Right hindlimb (tissue), 1 donor: ENCODE measurements at places on chromosomes 2 and 18.
A peak's percentile ranks its signal among the peaks of the same experiment; 100 is the strongest.

DNA sequence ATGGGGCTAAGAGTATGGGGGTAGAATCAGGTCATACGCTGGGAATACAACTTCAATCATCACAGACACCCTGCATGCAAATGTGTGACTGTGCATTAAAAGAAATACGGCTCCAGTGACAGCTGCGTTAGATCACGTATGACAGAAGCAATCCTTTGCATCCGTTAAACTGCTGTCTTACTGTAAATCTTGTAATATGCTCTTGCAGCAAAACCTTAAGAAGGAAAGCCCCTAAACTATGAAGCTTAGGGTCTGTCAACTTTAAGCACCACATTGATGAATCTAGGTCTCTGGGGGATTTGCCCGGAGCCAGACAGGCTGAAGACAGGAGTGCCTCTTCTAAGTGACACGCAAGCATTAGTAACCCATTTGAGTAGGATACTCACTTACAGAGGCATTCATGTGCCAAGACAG lies 84.7 kb upstream of the EML6 start:
- DNase-seq, result no peak

DNA sequence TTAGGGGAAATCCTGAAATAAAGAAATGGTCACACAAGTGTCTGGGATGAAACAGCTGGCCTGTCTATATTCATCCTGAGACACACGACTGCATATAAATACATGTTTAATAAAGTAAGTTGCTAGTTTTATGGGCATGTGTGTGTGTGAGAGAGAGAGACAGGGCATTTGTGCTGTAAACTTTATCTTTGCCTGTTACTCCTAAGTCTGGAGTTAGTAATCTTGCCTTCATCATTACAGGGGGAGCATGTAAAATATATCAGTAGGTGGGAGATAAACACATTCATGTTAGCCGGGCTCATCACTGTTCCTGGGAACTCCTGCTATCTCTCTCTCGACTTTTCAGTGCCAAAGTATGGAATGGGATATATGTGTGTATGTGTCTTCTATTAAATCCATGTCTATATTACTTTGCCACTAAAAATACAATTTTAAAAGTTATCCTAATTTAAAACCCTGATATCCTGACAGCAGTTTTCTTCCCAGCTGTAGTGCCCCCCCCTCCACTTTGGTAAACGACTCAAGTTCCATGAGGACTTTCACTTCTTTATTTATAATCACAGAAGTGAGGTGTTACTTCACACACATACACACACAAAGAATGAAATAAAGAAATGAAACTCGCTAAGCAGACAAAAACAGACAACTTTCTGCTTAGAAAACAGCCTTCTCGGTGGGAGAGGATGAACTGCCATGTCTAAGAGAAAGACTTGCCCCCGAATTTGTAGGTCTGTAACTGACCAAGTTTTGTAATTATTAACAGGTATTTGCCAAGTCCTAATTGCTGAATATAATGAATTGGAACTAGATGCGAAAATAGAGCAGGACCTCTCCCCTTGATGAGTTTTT lies 947 bp downstream of the ZEB2 start:
- DNase-seq, result no peak

- DNase-seq, result no peak
These were observed 19.9 kb upstream of the ELAC1 start for GRCh38 chr18:50947899-50948298.

DNA sequence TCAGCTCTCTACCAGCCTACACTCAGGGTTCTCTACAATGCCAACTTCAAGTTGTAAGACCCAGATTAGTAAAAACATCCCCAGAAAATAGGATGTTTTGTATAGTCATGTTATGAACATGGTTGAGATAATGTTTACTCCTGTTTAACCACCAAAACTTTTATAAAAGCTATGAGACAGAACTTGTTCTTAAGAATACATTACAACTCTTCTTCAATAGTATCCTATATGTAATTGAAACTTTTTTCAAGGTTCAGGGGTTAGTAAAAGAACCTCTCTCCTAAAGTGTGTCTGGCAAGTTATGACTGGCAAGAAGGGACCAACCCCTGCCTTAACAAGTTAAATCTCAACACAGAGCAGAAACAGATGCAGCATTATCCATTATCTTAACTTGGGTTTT lies 118.8 kb upstream of the STK17B start:
- no peak for DNase-seq

DNA sequence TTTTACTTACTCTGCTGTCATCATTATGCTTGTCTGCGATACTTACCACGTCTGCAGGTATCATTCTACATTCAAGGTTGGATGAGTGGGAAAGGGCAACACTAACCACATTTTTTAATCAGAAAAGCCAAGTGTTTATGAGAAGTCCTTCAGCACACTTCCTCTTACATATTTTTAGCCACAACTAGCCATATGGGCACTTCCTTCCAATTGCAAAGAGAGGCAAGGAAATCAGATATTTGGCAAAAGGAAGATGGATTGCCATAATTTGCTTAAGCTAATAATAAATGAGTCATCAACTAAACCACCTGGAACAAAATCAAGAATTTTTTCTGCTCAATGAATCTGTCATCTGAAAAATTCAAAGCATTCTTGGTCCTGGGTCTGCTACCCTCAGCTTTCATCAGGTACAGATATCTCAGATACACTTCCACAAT lies 16.7 kb upstream of the MRO start:
- no peak for DNase-seq

DNA sequence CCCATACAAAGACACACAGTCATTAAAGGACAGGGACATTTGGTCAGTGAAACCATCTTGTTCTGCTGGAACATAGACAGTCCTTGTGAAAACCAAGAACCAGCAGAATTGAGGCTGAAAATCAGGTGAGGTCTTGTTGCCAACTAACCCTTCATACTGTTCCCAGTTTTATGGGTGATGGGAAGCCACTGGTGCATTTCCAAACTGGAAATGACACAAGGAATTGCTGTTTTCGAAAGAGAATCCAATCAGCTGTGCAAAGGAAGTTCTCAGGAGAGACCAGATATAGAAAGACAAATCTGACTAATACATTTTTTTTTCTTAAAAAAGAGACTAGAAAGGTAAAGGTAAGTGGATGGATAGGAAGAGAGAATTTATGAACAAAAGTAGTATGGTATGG lies 948.2 kb downstream of the TSN start:
- DNase-seq, result no peak

GRCh38 chr2:183993052-183993451 lies 605.3 kb upstream of the ZNF804A start:
- DNase-seq, result peak; percentile 18

DNA sequence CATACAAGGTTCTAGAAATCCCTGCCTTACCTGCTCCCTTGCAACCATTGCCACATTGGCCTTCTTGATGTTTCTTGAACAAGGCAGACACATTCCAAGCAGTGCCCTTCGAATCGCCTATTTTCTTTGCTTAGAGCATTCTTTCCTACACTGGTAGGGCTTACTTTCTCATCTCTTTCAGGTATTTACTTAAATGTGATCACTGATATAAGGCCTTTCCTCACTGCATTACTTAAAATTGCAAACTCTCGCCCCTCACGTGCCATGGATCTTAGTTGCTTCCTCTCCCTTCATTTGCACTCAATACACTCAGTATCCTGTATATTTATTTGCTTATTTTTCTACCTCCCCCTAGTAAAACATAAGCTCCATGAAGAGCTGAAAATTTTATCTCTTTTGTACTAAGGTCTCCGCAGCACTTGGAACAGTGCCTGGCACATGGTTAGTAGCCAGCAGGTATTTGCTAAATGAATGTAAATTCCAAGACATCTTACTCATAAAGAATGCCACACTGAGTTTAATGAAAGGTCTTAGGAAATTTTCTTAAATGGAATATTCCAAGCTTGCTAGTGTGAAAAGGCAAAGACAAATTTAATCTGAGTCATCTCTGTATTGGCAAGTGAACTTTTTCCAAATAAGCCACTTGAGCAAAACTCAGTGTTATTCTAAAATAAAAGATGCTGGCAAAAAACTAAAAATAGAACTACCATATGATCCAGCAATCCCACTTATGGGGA lies 42.4 kb upstream of the FIGN start:
- no peak for DNase-seq

DNA sequence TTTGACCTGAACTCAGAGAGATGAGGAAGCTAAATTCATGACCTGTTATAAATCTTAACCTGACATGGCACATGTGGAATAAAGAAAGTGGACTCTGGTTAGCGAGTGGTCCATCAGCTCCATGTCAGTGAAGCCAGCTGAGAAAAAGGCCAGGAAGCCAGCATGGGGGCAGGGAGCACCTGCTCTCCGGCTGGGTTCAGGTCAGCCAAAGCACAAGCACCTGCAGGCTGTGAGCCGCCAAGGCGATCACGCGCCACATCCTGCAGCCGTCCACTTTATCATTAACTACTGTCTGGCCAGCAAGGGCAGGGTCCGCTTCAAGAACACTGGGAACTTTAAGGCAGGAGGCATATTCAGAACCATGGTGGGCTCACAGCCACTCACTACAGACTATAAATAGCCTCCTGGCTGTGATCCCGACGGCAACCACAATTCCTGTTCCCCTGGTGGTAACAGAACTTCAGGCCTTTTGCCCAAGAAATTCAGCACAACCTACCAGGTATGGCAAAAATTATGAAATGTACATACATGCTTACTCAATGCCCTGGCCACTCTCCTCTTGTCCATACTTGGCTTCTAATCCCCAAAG lies 35.5 kb downstream of the ACVR1 start:
- peak; percentile 67 for DNase-seq

GRCh38 chr2:61420991-61421544 lies 49.8 kb downstream of the USP34 start:
- DNase-seq, result no peak

DNA sequence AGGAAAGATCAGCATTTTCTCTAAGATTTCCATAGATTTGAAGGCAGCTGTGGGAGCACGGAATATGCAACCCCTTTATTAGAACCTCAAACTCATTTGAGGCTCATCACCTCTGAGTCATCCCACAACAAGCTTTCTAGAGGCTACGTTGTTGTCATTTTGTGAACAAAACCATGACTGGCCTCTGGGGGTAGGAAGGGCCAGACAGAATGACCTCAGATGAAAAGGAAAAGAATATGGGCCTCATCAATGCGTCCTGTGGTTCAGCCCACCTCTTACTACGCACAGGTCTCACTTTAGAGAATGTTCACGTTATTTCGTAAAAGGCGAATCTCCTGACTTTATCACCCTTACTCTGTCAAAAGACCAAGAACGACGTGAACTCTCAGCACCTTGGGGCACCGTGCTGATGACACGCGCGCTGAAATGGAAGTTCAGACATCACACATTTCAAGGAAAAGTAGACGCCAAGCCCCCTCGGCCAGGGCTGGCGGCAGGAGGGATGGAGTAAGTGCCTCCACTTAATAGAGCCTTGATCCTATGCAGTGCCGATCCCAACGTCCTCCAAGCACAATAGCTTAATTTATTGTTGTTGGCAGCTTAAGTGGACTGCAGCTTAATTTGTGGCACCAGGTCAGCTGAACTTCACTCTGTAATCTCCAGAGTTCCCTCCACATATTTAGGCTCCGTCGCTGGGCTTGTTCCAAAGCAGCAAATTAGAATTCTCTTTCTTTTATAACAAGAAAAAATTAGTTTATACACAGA lies 208.3 kb downstream of the EIPR1 start:
- DNase-seq, result no peak

- no peak for DNase-seq
These were observed 4.2 kb upstream of the GPC1 start for GRCh38 chr2:240431271-240431660.

GRCh38 chr2:137764646-137765045 lies 199.6 kb upstream of the HNMT start:
- DNase-seq, result no peak

- no peak for DNase-seq
These were observed 332.6 kb downstream of the SOX11 start for GRCh38 chr2:6024784-6025183.

DNA sequence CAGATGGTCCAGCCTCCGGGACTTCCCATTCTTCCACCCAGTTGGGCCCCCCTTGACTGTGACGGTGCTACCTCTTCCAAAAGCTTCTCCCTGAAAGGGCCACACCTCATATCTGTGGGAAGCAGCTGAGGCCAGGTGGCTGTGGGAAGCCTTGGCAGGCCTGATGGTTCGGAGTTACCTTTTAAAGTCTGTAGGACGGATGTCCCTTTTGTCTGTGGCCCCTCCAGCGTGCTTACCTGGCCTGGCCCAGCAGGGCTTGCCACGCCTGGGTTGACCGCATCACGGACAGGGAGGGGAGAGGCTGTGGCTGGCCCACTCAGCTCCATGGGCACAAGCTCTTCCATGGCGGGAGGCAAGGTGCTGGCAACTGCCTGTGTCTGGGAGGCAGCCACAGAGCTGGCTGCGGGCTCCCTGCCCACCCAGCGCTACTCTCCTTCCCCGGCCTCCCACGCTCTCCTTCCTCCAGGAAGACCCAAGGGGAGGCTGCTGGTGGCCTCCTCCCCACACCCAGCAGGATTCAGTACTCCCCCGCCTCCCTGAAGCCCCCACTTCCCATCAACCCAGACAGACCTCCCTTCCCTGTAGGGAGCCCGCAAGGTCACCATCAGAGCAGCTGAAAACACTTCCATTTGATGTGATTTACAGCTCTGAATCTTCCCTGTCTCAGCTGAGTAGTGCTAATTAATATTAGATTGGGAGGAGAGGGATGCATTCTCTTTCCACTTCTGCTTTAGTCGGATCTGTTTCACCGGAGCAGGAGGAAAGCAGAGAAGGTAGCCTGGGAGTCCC lies 52.8 kb downstream of the EDAR start:
- DNase-seq, result no peak

DNA sequence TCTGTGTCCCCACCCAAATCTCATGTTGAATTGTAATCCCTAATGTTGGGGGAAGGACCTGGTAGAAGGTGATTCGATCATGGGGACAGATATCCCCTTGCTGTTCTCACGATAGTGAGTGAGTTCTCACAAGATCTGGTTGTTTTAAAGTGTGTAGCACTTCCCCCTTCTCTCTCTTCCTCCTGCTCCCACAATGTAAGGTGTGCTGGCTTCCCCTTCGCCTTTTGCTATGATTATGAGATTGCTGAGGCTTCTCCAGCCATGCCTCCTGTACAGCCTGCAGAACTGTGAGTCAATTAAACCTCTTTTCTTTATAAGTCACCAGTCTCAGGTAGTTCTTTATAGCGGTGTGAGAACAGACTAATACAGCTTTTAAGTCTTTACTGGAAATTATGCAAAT lies 193.3 kb upstream of the RBBP8 start:
- DNase-seq, result no peak

GRCh38 chr2:49225126-49225525 lies 70.8 kb upstream of the FSHR start:
- no peak for DNase-seq

- no peak for DNase-seq
These were observed 92.4 kb downstream of the PLB1 start for GRCh38 chr2:28588292-28588670.

DNA sequence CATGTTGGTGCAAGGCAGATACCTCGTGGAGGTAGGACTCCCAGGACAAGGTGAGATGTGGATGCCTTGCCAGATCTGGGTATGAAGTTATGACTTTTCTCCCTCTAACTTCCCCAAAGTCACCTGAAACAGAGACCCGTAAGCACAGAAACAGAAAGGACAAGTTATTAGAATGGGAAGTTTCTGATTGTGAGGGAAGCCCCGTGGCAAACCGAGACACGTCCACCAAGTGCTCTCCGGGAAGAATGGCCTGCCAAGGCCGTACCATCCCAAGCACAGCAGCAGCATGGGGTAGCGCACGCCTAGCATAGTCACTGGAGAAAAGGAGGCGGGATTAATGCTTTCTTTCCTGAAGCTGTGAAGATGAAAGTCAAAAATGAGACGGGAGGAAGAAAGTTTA lies 110.6 kb downstream of the ZNF532 start:
- DNase-seq, result no peak
